ENCODE measurements at places on chromosomes 1 and 21.
A peak's percentile ranks its signal among the peaks of the same experiment; 100 is the strongest.

- peak; percentile 51 for DNase-seq
These were observed 8.8 kb downstream of the ZNF683 start for GRCh38 chr1:26363549-26364448.

GRCh38 chr1:17624611-17625233 is 85.2 kb downstream of the ARHGEF10L start:
- peak; percentile 69 for DNase-seq

GRCh38 chr1:30655672-30656071 is 67.7 kb downstream of the MATN1 start:
- DNase-seq: no peak

- peak; percentile 3 for DNase-seq
These were observed 109.5 kb upstream of the SIM2 start for GRCh38 chr21:36589352-36589971.

- DNase-seq: no peak
These were observed 62.9 kb downstream of the TBX19 start for GRCh38 chr1:168343566-168343965.

- DNase-seq: peak; percentile 59
These were observed 1.1 kb upstream of the ABCD3 start for GRCh38 chr1:94416901-94417727.

DNA sequence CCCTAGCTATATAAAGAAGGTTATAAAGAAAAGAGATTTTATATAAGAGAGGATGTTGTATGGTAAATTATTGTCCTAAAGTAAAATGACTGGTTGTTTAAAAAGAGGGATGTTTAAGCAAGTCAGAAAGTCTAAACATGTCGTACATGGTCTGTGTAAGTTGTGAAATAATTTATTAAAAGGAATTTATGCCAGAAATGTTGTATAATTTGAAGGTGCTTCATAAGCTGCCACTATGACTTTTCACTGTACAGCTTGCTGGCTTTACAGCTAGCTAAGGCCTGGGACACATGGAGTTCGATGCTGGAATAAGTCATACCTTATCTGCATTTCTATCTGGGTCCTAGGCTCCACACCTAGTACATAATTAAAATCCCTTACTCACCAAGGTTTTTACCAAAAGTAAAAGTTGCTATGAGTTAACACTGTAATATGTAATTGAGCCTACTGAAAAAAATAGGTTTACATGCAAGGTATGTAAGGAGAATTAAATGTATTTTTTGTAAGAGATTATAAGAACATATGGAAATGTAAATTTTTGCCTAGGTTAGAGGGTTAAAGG is 59.0 kb upstream of the EDEM3 start:
- DNase-seq: no peak

- DNase-seq: no peak
These were observed 136.4 kb upstream of the ADGRL2 start for GRCh38 chr1:81664341-81664740.

DNA sequence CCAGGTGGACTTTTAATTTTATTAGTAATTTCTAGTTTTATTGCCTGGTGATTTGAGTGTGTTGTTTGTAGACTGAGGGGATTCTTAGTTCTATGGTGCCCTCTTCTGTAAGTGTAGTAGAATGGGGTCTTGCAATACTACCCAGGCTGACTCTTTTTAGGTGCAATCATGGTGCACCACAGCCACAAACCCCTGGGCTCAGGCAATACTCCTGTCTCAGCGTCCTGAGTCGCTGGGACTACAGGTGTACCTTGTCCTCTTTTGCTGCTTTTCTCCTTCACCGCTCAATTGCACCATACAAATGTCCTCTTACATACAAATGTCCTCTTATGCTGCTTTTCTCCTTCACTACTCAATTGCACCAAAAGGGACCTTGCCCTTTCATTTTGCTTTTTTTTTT is 43.1 kb downstream of the SCP2 start:
- DNase-seq: no peak

DNA sequence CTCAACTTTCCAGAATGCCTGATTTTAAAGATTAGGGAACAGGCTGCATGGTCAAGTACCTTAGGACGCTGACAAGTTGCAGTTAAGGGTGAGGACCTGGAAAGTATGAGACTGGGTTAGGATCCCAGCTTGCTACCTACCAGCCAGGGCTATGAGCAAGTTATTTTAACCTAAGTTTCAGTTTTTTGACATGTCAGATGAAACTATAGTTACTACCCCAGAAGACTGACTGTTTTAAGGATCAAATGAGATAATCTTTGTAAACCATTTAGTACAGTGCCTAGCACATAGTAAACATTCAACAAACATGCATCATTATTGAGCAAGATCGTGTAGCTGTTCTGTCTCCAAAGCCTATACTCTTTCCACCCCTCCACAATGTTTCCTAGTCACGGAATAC is 14.4 kb downstream of the THEMIS2 start:
- no peak for DNase-seq

DNA sequence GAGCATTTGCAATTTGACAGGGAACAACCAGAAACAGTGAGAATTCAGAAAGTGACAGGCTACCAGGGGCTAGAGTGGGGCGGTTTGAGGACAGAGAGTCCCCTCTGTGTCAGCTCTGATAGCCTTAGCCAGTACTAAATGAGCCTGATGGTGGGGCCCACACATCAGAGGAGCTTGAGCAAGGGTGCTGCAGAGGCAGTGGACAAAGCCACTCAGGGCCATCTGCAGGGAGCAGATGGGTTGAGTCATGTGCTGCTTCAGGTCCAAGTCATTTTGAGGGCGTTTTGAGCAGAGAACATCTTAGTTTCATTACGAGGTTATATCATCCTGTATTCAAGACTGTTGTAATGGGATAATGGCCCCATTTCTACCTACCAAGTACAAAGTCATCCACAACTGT is 7.7 kb downstream of the LRRC52 start:
- no peak for DNase-seq

GRCh38 chr1:26126321-26127084 is 14.9 kb downstream of the PDIK1L start:
- DNase-seq: peak; percentile 59

- no peak for DNase-seq
These were observed 20.6 kb downstream of the ATP6V1G3 start for GRCh38 chr1:198519639-198520501.

- peak; percentile 67 for DNase-seq
These were observed 31.2 kb downstream of the CHD1L start for GRCh38 chr1:147273409-147274336.

All from foreskin keratinocyte (primary cell).